ENCODE measurements at places on chromosomes 6 and 20.

DNA sequence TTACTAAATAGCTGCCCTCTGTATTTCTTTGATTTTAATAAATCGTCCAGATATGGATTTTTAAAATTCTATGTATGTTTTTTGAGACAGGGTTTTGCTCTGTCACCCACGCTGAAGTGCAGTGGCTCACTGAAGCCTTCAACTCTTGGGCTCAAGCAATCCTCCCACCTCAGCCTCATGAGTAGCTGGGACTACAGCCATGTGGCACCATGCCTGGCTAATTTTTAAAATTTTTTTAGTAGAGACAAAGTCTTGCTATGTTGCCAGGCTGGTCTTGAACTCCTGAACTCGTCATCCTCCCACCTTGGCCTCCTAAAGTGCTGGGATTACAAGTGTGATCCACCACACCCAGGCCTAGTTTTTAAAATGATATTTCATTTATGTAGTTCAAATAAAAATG lies 47.4 kb upstream of the DDR1 start:
- no peak for DNase-seq

DNA sequence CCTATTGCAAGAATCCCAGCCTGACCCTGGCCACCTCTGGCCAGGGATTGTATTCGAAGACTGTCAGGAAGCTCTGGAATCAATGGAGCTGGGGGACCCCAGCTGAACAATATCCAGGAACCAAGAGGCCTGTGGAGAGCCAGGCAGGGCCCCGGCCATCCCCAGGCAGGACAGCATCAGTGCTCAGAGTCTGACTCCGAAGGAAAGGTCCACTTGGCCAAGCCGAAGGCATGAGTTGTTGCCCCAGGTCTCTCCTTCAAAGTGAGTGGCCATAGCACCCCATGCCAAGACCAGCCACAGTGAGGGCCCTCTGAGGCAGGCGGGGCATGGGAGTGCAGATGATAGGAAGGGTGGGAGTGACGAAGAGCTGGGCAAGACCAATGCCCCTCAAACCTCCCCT lies 193.1 kb downstream of the CDH4 start:
- DNase-seq, result no peak

DNA sequence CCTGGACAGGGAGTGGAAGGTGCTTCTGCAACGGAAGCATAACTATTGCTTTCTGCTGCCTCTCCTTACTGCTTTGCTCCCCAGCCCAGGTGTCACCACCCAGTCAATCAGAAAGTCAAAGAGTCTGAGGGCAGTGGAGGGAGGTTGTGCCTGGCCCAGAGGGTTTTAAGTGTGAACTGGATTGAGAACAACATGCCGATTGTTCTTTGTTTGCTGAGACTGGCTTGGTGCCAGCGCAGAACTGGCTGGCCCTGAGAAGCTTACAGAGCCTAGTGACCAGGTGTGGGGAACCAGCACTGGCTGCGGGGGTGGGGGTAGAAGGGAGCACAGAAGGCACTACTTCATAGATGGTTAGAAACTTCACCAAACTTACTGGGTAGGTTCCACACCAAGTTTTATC lies 31.1 kb upstream of the ENPP4 start:
- DNase-seq, result no peak

DNA sequence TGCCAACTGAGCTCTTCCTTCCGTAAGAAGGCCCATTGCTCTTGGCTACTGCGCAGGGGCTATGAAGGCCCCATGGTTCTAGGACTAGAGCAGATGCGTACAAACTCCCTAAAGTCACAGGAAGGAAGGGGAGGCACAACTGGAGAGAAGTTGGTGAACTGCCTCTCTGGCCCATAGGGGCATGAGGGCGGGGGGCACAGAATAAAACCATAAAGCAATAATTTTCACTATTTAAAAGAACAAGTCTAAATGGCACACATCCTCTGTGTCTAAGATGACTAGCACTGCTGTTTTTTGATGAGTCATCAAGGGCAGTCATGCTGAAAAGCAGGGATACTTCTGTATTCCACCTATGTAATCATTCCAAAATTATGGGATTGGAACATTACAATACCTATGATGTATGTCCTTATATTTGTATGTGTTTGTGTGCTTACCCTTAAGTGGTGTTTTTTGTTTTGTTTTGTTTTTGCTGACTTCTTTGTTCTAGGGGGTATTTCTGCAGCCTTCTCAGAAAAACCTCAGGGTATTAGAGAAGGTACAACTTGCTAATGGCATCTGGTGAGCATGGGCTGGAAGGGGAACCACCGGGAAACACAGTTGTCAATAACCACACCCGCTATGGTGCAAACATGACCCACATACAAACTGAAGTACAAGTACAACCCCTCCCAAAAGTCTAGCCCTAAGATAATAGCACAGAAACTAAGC lies 36.9 kb downstream of the B4GALT5 start:
- peak; percentile 25 for DNase-seq

- DNase-seq, result no peak
Observed at GRCh38 chr6:1970151-1970561, 275.2 kb downstream of the GMDS start.

DNA sequence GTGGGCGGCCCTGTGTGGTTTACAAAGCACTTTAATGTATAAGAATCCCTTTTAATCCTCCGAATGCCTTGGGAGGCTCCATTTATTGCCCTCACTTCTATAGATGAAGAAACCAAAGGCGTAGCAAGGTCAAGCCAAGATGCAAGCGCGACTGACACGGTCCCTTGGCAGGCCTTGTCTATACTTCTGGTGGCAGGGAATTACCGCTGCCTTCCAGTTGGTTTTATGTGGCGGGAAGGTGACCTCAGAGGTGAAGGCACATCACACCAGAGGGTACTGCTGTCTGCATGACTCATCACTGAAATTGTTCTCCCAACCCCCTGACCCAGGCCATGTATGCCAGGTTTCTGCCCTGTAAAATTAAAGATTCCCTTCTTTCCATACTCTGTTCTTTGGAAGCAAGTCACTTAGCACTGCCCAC lies 36.1 kb upstream of the NAA20 start:
- no peak for DNase-seq

GRCh38 chr6:162845972-162846371 lies 118.2 kb downstream of the PACRG start:
- DNase-seq, result no peak

DNA sequence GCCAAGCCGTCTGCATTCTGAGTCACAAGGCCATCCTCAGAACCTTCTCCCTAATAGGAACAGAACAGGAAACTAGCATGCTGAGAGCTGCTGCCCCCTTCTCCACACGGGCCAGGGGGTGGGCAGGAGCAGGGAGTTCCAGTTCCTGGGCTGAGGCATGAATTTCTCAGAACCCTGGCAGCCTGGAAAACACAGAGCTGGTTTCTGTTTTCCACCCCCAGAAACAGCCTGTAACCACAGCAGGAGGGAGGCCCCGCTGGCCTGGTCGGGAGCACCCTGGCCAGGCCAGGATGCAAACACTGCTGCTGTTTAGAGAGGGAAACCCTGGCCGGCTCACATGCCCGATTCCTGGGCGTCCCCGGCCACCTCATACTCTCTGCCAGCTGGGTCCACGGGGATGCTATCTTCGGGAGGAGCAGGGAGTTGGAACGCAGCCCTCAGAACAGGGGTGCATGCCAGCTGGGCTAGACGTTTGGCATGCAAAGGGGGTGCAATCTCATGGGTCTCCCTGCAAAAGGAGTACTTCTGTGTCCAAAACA lies 130.1 kb downstream of the NFATC2 start:
- no peak for DNase-seq
